Hepatocyte (in vitro differentiated cells): ENCODE measurements at places on chromosomes 1 and 21. TPM values are rescaled to one million over a fixed set of nuclear protein-coding genes. Genes with fewer than 3 reads are reported as not detected.

Gene LHX8
- total RNA-seq: 0.87 and 1.5 TPM in 2 replicates

Gene NEXN
- total RNA-seq: 5.1 and 5.3 TPM in 2 replicates

Gene SYT11
- 1.3 and 2.0 TPM in 2 replicates for total RNA-seq

Gene CHODL
- 0.73 and 1.2 TPM in 2 replicates for total RNA-seq
